ENCODE measurements at places on chromosomes 3 and 15. TPM values are rescaled to one million over a fixed set of nuclear protein-coding genes. Genes with fewer than 3 reads are reported as not detected.

GRCh38 chr3:190807719-190808375 is 54.6 kb downstream of the GMNC start:
- no peaks in the 10 kb centered on the region for H3K4me1 ChIP-seq
- no peak overlapping the region for H3K4me3 ChIP-seq
- H3K27me3 ChIP-seq: no peaks in the 10 kb centered on the region
- no peak overlapping the region for H3K27ac ChIP-seq
- no peaks in the 10 kb centered on the region for H3K36me3 ChIP-seq
- peak; percentile 76 for DNase-seq

- H3K27me3 ChIP-seq: no peaks in the 10 kb centered on the region
- H3K27ac ChIP-seq: no peak overlapping the region
- no peak overlapping the region for H3K4me3 ChIP-seq
- H3K4me1 ChIP-seq: peaks cover 30% of the 10 kb centered on the region
- H3K36me3 ChIP-seq: peaks cover 4% of the 10 kb centered on the region
- no peak for DNase-seq
Observed at GRCh38 chr15:77057685-77058084, 13.2 kb downstream of the TSPAN3 start.

DNA sequence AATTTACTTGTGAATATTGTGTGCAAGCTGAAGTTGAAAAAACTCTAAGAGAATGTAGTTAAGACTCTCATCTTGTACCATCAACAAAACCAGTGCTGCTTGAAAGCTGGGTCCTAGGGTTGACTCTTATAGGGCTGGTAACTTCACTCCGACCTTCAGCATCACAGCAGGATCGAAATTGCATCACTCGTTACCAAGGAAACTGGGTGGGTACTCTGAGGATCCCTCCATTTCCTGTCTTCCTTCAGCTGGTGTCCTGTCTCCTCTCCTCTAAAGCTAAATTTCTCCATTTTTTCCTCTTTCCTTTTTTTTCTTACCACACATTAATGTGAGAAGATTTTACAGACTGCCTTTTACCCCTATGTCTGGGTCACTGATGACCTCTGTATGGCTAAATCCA is 3.0 kb upstream of the APH1B start:
- DNase-seq: no peak
- no peaks in the 10 kb centered on the region for H3K36me3 ChIP-seq
- peaks cover 11% of the 10 kb centered on the region for H3K4me1 ChIP-seq
- H3K27me3 ChIP-seq: no peaks in the 10 kb centered on the region

- no peak overlapping the region for H3K4me3 ChIP-seq
- no peaks in the 10 kb centered on the region for H3K27me3 ChIP-seq
- H3K36me3 ChIP-seq: peaks cover 13% of the 10 kb centered on the region
- H3K4me1 ChIP-seq: peaks cover 30% of the 10 kb centered on the region
- DNase-seq: no peak
Observed at GRCh38 chr15:55222588-55222987, 25.8 kb upstream of the RSL24D1 start.

DNA sequence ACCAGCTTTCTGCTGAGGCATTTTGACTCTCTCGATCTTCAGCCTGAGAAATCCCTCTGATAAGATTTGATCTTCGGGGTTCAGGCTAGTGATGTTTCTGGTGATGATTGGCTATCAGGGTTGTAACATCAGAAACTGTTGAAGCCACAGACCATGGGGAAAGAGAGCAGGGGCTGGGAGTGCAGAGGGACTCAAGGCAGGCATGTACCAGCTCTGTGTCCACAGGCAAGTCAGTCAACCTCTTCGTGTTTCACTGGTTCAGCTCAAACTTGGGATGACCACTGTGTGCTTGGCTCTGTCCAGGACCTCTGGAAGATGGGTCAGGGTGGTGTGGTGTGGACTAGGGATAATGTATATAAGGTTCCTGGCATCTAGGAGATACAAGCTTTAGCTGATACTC is 116.5 kb downstream of the EEFSEC start:
- DNase-seq: no peak
- H3K4me3 ChIP-seq: no peak overlapping the region
- no peak overlapping the region for H3K27ac ChIP-seq
- H3K4me1 ChIP-seq: no peaks in the 10 kb centered on the region
- H3K27me3 ChIP-seq: no peaks in the 10 kb centered on the region

PCOLCE2 gene
- 23.3 TPM for total RNA-seq

All from upper lobe of right lung (tissue), 1 donor.